ENCODE measurements at places on chromosomes 13 and 19.
A peak's percentile ranks its signal among the peaks of the same experiment; 100 is the strongest.

- no peak for DNase-seq
Observed at GRCh38 chr13:111225810-111226546, 94.5 kb upstream of the TEX29 start.

GRCh38 chr13:91459485-91459884 is 61.1 kb downstream of the GPC5 start:
- no peak for DNase-seq

DNA sequence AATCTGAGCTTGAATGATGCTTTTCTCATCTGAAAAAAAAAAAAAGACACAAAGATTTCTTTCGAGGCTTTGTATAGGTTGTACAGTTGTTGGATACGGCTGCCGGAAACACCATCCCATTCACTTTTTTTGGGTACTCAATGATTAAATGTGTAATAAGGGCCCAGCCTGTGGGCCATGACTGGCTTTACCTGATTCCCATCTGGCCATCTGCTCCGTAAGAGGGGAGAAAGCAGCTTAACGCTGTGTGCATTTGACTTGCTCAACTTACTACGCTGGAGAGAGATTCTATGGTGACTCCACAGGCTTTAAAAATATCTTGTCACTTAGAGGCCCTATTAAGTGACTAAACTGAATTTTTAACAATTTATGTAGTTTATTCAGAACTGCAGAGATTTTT is 731 bp downstream of the ZNF558 start:
- DNase-seq: no peak

DNA sequence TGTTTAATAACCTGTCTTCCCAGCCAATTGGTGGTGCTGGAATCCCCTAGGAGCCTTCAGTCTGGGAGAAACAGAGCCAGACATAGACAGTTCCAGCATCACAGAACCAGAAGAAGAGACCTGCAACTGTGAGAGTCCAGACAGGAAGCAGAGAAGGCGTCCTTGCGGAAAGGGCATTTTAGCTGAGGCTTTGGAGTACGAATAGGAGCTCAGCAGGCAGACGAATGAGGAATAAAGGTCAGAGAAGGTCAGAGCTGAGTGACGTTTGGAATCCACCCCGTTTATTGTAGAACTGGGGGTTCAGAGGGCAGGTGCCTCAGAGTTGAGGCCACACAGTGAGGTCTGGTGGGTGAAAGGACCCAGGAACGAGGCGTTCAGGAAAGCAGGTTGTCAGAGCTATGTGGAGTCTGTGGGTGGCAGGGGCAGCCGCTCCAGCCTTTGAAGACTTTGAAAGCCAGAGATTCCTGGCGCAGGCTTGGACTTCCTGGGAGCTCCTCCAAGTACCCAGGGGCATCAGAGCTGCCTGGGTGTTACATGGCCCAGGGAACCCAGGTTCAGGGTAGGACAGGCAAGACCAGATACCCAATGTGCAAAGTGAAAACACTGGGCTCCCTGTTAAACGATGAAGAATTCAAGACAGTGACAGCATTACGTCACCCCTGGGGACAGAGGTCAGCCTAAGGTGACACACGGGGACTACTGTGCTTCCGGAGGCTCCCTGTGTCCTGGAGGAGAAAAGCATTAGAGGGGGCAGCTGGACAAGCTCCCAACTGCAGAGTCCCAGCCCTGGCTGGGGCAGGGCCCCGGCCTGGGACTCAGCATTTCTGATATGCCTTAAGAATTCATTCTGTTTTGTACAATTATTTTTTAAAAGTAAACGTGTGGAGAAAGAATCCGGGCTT is 5.5 kb downstream of the ARRDC2 start:
- no peak for DNase-seq

DNA sequence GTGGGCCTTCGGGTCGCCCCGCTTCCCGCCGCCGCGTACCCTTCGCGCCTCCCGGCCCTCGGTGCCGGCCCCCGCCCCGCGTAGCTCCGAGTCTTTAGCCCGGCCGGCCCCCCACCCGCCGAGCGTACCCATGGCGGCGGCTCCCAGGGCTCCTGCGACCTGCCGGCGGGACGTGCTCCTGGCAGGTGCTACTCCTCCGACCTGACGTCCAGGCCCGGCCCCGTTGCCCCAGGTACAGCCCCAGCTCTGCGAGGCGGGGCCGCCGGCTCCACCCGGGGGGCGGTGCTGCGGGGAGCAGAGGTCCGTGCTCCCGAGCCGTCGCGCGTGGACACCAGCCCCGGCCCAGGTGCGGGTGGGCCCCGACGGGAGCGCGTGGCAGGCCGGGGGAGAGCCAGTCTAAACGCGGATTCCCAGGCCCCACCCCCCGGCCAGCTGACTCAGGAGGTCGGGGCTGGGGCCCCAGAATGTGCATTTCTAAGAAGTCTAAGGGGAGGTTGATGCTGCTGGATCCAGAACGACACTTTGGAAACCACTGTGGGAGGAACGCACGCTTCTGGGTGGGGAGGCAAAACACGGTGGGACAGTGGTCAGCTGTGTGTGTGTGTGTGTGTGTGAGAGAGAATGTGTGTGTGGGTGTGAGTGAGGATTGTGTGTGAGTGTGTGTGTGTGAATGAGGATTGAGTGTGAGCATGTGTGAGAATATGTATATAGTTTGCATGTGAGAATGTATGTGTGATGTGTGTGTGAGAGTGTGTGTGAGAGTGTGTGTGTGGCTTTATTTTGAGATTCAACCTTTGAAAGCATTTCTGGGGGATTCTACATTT is at the start of gene SLC15A1:
Gene SLC15A1, minus strand, starts transcription at position 206 of the 824 bp plus-strand sequence. Its CDS starts 74 bp downstream, at position 132.
- no peak for DNase-seq

DNA sequence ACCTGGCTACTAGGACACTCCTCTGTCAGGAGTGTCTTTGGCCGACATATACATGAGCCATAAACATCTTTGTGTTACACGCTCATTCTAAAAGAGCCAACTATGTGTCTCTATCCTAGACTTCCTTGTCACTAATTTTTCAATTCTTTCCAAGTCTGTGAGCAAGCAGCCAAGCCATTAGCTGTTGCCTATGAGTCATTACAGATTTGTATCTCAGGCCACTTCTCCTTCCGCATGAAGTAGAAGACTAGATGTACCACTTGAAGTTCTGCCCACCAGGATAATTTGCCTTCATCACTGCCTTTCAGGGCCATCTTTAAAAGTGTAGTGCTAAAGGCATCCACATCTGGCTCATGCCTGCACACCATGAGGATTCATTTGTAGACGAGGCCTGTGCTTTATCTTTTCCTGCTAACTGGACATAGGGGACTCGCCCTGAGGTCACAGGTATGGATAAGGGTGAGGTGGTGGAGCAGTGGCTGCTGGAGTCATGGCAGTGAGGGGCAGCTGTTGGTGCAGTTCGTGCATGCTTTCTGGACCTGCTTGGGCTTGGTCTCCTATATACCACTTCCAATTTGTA is 126.1 kb upstream of the KL start:
- no peak for DNase-seq

- DNase-seq: no peak
Observed at GRCh38 chr13:102128216-102128810, 273.5 kb downstream of the FGF14 start.

DNA sequence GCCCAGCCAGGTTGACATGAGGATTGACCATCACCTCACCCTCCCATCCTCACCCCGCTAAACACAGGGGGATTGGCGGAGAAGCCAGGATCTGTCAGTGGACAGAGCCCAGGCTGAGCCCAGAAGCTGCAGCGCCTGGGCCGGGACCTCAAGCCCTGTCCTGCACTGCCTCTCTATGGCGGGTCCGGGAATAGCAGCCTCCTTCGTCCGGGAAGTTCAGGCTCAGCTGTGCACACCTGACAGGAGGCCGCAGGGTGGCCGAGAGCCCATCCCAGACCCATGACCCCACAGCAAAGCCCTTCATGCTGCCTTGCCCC is 67.8 kb downstream of the SPACA7 start:
- peak; percentile 69 for DNase-seq

- DNase-seq: no peak
Observed at GRCh38 chr13:40777166-40777808, 6.3 kb upstream of the MRPS31 start.

GRCh38 chr19:13209484-13210338 is 59.5 kb downstream of the IER2 start:
- no peak for DNase-seq

DNA sequence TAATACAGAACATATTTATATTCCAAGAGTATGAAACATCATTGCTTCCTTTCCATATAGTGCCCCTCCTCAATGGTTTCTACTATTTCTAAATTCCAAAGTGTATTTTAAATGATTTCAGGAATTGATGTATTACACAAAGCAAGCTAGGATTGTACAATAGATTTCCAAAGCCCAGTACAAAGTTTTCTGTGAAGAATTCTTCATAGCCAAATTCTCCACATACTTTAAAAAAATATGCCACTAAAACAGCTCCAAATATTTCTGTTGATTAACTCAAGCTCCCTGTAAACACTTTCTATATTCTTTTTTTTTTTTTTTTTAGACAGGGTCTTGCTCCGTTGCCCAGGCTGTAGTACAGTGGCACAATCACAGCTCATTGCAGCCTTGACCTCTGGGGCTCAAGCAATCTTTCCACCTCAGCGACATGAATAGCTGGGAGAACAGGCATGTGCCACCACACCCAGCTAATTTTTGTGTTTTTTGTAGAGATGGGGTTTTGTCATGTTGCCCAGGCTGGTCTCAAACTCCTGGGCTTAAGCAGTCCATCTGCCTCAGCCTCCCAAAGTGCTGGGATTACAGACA is 50.6 kb downstream of the ELF1 start:
- no peak for DNase-seq

DNA sequence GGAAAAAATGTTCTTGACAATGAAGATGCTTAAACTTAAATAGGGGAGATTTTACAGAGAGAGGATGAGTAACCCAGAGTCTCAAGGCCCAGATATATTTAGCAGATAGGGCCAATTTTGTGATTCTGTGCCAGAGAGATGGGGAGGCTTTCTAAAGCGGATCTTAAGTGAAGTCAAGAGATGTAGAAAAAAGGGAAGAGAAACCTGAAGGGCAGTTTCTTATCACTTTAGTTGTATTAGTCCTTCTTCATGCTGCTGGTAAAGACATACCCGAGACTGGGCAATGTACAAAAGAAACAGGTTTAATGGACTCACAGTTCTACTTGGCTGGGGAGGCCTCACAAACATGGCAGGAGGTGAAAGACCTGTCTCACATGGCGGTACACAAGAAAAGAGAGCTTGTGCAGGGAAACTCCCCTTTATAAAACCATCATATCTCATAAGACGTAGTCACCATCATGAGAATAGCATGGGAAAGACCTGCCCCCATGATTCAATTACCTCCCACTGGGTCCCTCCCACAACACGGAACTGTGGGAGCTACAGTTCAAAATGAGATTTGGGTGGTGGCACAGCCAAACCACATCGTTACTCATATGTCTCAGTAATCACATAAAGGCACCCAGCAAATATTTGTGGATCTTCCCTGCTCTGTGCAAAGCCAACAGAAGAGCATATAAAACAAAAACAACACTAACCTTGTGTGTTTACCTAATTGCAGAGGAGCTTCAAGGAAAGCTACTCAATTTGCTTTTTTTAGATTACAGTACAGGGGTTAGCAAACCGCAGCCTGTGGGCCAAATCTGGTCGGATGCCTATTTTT is 102.6 kb upstream of the MYCBP2 start:
- DNase-seq: no peak

- no peak for DNase-seq
Observed at GRCh38 chr13:27825072-27825471, 32.8 kb downstream of the GSX1 start.

GRCh38 chr19:15587663-15588062 is 27.4 kb upstream of the CYP4F8 start:
- DNase-seq: no peak

- peak; percentile 37 for DNase-seq
Observed at GRCh38 chr19:2282062-2282861, at the start of gene PEAK3. TSS of gene PEAK3 (minus strand) at chr19:2282175. CDS start at chr19:2280931, 1,244 bp downstream.

DNA sequence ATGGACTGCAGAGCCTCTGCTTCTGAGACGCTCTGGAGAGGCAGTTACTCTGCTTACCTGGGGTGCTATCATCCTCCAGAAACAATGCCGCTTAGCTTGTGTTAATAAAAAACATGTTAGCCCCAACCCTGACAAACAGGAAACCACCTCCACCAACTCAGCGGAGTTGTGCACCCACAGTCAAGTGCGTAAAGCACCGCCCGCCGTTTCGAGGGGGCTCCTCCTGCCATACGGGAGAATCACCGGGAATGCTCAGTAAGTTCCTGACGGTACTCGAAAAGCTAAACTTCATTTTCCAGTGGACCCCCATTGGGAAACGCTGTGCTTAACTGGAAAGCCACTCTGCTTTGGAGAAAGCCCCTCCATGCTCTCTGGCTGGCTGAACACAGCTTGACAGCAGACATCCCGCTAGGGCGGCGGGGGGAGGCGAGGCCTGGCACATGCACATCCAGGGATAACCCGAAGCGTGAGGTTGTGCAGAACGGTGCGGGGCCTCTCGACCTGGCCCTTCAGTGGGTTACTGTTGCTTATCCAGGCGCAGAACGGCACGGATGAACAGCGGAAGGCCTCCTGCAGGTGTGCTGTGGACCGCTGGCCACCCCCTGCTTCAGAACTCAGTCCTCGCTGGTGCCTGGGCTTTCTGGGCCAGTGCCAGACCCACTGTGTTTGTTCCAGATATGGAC is 17.1 kb downstream of the GAS6 start:
- DNase-seq: no peak

DNA sequence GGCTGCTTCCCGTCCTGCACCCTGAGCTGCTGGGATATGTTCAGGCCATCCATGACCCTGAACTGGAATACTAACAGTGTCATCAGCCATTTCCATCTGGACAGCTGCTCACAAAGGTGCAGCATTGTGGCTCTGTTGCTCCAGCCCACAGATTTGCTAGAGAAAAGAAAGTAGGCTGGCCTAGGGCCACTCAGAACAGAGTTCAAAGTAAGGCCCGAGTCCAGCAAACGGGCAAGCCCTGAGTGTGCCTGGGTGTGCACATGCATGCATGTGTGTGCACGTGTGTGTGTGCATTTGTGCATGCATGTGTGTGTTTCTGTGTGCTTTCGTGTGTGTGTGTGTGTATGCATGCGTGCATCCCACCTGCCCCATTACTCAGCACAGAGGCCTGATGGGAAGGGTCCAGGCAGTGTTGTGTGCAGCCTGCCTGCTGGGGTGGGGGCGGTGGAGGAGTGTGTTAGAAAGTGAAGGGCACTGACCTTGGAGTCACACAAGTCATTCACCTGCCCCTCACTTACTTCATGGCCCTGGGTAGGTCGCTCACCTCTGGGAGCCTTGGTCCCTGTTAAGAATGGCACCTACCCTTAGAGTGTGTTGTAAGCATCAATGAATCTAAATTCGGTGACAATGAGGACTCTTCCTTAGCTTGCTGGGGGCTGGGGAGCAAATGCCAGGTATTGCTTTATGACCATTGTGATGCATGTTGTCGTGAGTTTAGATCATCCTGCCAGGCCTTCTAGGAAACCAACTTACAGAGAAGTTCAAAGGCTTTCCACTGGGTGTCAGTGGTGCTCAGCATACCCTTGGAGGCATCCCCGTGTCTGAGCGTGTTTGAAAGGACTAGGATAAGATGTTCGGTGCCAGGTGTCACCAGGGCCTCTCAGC is 53.2 kb downstream of the GPR12 start:
- no peak for DNase-seq

DNA sequence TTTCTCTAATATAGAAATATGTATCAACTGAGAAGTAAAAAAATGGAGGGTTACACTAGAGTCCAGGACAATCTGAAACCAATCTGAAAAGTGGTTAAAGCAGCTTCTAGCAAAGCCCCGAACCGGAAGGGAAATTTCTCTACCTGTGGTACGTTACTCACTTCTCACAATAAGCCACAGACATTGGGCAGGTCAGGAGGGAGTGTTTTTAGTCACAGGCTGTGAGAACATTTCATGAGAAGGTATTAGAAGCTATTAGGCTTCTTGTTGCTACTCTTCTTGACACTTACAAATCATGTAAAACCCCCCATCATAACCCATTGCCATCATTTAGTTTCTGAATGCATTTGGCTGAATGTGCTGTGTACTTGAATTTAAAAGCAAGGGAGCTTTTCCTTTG is 120.9 kb downstream of the NUFIP1 start:
- DNase-seq: no peak

All from caudate nucleus (tissue), 63 donors.